Fibroblast of villous mesenchyme (primary cell): ENCODE measurements at places on chromosomes 11 and 22. TPM values are rescaled to one million over a fixed set of nuclear protein-coding genes. Genes with fewer than 3 reads are reported as not detected.

The MUC6 gene
- total RNA-seq = not detected in 2 replicates

The ST14 gene
- under 0.01 TPM in 1 of 2 replicates, not detected in the other for total RNA-seq

The SCUBE1 gene
- not detected in 2 replicates for total RNA-seq

The PDE2A gene
- total RNA-seq = under 0.01 TPM in 2 replicates

The SMIM35 gene
- total RNA-seq = not detected in 2 replicates

The KCNQ1OT1 gene
- total RNA-seq = 6.0 and 6.1 TPM in 2 replicates

The SLN gene
- total RNA-seq = not detected in 2 replicates

The PTPRCAP gene
- 0.32 TPM in 1 of 2 replicates, not detected in the other for total RNA-seq

The SMTNL1 gene
- not detected in 2 replicates for total RNA-seq

The TSSC4 gene
- total RNA-seq = 54.8 and 58.6 TPM in 2 replicates

The LMNTD2 gene
- 1.6 and 2.2 TPM in 2 replicates for total RNA-seq

The IFITM10 gene
- 0.32 and 0.43 TPM in 2 replicates for total RNA-seq

The CLMP gene
- 115 and 147 TPM in 2 replicates for total RNA-seq

The INSC gene
- under 0.01 and 0.32 TPM in 2 replicates for total RNA-seq

The PTPN5 gene
- not detected in 2 replicates for total RNA-seq
